Renal pelvis (tissue), 12 donors: ENCODE measurements at places on chromosomes 5 and 9.

DNA sequence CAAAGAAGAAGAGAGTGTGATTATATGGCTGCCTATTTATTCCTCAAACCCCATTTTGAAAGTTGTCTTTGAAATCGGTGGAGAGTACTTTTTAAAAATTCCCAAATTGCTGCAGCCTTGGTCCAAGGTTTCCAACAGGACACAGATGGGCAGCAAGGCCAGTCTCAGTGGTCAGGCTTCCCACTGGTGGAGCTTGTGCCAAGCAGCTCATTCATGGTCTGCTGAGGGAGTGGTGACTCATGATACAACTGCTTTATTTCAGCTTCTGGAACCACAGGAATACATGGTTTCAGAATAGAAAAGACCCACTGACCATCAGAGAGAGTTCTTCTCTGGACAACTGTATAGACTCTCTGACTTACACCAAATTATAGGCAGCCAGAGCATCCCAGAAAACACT is 673.1 kb upstream of the KLF4 start:
- no peak for DNase-seq

GRCh38 chr5:103902893-103903292 is 340.3 kb upstream of the NUDT12 start:
- DNase-seq = no peak

DNA sequence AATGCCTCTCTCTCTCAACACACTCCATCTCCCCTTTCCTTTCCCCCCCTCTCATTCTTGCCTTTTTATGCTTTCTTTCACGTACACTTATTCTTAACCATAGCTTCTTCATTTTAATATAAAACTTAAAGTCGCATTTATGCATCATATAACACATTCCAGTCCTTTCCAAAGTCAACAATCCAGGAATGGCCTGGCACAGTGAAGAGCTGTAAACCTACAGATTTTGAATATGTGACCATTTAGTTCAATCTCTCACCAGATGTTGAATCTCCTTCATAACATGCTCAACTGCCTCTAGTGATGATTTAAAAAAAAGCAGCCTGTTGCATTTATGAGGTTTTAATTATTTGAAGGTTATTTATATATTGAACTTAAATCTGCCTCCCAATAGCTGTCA is 186.2 kb upstream of the GRAMD2B start:
- no peak for DNase-seq

DNA sequence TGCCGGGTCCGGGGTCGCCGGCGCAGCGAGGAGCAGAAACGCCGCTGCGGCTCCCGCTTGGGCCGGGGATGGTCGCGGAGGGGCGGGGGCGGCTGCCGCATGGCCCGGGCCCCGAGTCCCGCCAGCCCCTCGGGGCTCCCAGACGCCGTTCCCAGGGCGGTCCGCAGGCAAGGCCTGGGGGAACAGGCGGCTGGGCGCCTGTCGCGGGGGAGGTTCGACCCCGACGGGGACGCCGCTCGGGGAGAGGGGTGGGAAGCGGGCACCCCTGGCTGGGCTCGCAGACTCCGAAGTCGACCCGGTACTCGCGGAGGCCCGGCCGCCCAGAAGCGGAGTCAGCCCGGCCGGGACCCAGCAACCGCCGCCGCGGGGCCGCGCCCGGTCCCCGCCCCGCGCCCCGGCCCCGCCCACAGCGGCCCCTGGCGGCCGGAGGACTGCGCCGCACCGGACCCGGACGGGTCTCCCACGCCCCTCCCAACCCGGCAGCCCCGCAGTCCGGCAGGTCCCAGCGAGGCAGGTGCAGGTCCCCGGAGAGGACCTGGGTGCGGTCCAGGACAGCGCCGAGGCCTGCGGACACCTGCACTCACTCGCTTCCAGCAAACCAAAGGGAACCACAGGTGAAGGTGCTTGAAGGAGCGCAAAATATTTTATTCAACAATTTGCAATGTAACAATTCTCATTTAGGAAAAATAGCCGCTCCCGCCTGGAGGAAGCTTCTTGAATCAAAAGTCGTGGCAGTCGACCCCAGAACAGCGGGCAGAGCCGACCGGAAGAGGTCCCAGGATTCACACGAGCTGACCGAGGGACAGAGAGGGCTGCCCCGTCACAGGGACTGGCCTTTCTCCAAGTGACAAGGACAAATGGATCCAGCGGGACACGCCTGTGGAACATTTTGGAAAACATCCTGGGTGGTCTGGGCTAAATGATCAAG is at the start of gene INPP5E:
TSS of gene INPP5E (minus strand) at position 365 of the 928 bp plus-strand sequence. CDS start 426 bp downstream, outside the sequence.
- peak; percentile 71 for DNase-seq

- no peak for DNase-seq
Observed at GRCh38 chr9:84300271-84300670, 40.3 kb downstream of the SLC28A3 start.

DNA sequence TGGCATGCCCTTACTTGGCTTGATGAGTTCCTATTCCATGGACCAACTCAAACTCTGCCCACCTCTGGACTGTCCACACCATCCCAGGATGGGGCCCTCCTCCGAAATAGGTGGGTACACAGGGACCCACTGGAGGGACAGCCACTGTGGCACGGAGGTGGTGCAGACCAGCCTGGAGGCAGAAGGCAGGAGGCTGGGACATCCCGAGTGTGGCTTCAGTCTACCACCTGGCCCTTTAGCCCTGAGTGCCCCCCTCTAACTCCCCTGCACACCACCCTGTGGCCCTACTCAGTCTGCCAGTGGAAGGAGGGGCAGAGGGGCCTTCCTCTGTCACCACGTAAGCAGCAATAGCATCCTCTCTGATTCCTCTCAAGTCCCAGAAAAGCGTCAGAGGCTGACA is 3.7 kb downstream of the IL3 start:
- DNase-seq = no peak

DNA sequence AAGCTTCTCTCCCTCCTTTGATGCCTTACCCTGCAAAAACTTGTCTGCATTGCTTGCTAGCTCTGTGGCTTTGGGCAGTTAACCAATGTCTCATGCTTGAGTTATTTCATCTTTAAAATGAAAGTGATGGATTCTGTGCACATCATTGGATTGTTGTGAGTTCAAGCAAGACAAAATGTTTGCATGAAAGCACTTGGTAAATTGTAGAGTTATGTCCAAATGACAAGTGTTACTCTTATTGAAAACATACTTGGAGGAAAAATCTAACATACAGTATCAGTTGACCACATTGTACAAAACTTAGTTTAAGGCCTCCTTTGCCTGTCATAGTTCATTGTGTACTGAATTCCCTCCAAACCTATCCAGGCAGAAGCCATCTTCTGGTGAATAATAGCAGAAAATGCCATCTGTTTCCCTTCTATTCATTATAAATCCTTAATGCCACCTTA is 30.0 kb downstream of the TGFBR1 start:
- DNase-seq = no peak

GRCh38 chr9:85136507-85136906 is 467.0 kb downstream of the NTRK2 start:
- no peak for DNase-seq

DNA sequence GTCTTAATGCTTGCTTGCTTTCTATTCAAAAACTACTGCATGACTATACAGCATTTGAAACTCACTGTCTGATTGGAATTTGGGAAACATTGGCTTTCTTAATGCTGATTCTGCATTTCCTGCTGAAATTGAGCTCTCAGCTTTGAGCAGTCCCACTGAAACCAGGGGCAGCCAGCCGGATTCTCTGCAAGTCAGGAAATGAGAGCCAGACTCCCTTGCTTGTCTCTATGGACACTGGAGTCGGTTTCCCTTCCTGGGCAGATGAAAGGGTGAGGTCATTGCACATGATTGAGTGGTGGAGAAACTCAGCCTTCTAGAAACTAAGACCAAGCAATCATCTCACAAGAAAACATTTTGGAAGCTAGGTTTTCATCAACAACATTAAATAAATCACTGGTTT is 119.7 kb upstream of the SPATA31C2 start:
- DNase-seq = peak; percentile 88

GRCh38 chr9:79357194-79357593 is 214.6 kb upstream of the TLE4 start:
- DNase-seq = no peak

DNA sequence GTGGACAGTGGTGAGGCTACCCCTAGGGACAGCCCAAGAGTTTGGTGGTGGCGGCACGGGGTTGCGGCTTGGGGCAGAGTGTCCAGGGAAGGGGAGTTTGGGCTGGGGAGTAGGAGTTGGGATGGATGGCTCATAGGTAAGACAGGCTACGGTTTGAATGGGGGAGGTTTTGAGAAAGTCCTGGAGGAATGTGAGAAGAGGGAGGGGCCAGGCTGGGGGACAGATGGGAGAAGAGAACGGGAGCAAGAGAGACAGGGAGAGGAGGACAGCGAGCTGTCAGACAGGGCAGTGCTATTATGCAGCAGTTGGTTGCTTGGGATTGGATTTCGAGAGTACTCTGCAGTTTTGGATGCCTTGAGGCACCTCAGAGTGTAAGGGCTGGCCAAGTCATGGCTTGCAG is 24.5 kb downstream of the PSD2 start:
- DNase-seq = no peak

- DNase-seq = no peak
Observed at GRCh38 chr9:38339087-38339486, 53.4 kb upstream of the ALDH1B1 start.

- no peak for DNase-seq
Observed at GRCh38 chr9:68825762-68826472, 120.9 kb downstream of the PIP5K1B start.

DNA sequence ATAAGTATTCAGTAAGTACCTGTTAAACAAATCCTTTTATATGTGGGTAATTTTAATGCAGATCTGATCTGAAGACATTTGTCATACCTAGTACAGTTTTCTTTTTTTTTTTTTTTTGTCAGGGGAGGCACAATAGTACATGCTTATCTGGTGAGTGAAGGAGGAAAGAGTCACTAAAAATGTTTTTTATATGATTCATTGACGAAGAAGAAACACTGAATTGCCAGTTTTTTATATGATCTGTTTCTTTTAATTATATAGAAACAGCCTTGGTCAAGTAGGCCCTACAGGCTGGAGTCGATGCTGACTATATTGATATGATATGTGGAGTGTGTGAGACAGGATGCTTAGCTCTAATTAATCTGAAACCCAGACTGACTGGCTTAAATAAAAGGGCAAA is 315.2 kb downstream of the PSAT1 start:
- no peak for DNase-seq

GRCh38 chr9:99490729-99491128 is 268.6 kb downstream of the SEC61B start:
- DNase-seq = no peak

GRCh38 chr5:111117136-111117535 is 25.0 kb downstream of the WDR36 start:
- no peak for DNase-seq

DNA sequence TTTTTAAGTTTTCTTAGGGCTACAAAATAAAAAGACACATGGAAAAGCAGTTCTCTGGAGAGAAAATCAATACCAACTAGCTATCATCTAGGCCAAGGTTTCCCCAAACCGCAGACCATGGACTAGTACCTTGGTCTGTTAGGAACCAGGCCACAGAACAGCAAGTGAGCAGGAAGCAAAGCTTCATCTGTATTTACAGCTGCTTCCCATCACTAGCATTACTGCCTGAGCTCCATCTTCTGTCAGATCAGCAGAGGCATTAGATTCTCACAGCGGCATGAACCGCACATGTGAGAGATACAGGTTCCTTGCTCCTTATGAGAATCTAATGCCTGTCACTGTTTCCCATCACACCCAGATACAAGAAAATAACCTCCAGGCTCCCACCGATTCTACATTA is 1907.6 kb upstream of the ACO1 start:
- DNase-seq = no peak

- DNase-seq = no peak
Observed at GRCh38 chr5:109594217-109594616, 95.5 kb upstream of the MAN2A1 start.

DNA sequence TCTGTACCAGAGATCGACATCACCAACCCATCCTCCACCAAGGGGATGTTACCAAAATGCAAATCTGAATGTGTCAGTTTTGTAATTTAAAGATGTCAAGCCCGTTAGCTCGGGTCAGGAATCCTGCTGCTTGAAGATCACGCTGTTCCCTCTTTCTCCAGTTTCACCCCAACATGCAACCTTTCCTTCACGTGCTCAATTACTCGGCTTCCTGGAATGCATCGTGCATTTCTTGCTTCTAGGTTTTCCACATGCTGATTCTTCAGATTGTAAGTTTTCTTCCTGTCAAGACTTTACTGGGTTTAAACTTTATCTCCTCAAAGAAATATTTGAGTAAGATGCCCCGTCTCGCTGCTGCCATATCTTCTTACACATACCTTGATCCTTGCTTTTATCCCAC is 209.5 kb upstream of the SNX2 start:
- DNase-seq = no peak

DNA sequence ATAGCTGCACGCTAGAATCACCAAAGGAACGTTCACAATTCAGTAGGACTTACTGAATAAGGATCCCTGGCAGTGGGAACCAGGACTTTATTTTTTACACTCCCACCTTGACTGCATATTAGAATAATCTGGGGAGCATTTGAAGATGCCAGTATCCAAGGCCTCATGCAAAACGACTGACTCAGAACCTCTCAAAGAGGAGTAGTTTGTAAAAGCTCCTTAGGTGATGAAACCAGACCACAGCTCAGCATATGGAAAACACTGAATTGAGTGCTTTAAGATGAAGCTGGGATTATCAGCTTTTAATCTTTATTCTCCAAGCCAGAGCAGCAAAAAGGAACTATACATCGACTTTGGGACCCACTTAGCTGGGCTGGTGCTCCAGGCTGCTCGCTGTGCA is 288.3 kb downstream of the MLLT3 start:
- no peak for DNase-seq

- no peak for DNase-seq
Observed at GRCh38 chr9:29958469-29958868, 2385.2 kb upstream of the C9orf72 start.

GRCh38 chr5:88602584-88602983 is 280.4 kb downstream of the MEF2C start:
- DNase-seq = no peak

DNA sequence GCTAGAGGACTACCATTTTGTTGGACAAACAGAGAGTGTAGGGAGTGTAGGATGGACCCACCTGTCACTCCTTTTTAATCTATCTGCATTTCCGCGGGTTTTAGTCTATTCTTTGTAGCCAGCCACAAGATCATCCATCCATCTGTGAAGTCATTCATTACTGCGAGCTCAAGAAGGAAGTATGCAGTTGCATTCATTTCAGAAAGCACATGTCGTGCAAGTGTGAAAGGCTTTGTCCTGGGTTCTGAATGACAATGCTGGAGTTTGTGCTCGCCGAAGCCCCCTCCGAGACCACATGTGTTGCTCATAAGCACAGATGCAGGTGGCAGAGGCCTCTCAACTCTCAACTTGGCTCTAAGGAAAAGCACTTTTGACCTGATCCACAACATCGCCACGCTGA is 70.3 kb upstream of the BASP1 start:
- no peak for DNase-seq

- no peak for DNase-seq
Observed at GRCh38 chr9:16398691-16399090, 471.8 kb downstream of the BNC2 start.

- peak; percentile 88 for DNase-seq
Observed at GRCh38 chr5:73419465-73420390, 28.8 kb downstream of the FOXD1 start.

- no peak for DNase-seq
Observed at GRCh38 chr5:173913686-173914321, 25.7 kb downstream of the CPEB4 start.
